ENCODE measurements at places on chromosomes 12 and 14. TPM values are rescaled to one million over a fixed set of nuclear protein-coding genes. Genes with fewer than 3 reads are reported as not detected.

DNA sequence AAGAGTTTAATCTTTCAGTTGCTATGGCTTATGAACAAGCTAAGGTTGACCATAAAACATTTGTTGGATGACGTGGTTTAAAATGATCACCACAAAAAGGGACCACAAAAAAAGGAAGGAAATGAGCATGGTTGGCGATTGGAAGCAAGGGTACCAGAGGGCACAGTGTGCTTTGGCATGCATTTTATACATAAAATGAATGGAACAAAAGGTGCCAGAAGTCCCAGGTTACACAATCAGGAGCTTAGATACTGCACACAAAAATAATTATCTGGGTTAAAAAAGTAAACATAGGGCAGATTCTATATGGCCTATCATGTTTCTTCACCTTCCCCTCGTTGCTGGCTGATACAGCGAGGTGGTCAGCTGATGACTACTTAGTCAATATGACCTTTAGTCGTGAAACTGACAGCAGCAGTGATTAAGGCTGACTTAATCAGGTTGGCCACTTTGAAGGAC, 50.7 kb downstream of the ZC3H14 start:
- DNase-seq, result peak; percentile 21

SLC7A8 gene
- 1.1 TPM for total RNA-seq

DNA sequence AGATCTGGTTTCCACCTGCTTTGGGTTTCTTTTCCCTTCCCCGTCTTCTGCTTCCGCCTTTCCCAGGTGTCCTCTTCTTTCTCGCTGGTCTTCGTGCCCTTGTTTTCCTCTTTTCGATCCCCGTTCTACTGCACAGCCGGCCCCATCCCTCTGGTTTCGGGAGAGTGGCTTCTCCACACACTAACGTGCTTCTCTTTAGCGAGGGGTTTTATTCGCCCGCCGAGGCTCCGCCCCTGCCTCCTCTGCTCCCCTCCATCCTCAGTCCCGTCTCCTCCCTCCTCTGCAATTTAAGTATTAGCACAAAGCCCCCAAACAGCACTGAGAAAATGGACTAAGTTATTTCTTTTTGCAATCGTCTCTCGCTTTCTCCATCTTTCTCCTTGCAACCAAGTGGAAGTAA, at the start of gene SLC7A8:
SLC7A8 (minus strand) TSS at position 182 of the 400 bp plus-strand sequence. CDS start 746 bp downstream, outside the sequence.
- peak; percentile 42 for DNase-seq

DNA sequence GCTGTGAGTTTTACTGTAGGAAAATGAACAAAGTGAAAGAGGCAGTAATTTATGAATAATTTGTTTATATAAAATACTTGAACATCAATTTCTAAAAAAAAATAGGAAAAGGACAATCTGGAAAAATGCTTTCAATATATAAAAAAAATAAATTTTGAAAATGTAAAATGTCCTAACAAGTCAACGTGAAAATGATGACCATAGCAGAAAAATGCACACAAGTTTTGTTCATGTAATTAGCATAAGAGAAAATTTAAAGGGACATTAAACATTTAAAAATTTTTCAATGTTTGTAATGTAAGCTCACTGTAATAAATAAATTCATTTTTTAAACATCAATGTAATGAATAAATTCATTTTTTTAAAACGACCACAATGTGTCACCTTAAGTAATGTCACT, 214.8 kb upstream of the ATXN7L3B start:
- DNase-seq, result no peak

IFI27L1 gene
- total RNA-seq, result 6.7 TPM

- no peak for DNase-seq
Measured at GRCh38 chr14:90820958-90821357, 4.7 kb upstream of the TTC7B start.

GRCh38 chr12:114401328-114402083, 4.4 kb downstream of the TBX5 start:
- no peak for DNase-seq

DNA sequence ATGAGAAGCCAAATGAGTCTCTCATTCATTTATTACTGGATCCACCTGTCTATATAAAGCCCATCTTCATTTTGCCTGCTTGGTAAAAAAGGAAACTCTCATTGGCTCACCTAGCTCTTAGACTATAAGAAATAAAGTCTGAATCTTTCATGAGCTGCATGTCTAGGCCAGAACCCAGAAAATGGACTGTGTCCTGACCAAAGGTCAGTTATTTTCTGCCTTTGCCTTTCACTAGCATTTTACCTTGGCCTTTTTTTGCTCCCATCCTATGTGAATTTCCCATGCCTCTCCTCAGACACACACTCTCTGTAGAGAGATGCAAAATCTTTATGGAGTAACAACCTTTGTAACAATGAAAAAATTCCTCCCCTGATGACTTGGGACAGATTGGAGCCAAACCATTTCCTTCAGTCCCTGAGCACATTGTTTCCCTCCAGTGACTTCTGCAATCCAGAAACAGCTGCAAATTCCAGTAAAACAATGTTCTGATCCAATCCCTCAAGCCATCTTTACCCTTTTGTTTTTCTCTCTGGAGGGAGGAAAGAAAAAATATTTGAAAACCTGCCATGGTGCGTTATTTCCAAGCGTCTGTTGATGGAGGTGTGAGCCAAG, 33.6 kb upstream of the MAP3K9 start:
- no peak for DNase-seq

DNA sequence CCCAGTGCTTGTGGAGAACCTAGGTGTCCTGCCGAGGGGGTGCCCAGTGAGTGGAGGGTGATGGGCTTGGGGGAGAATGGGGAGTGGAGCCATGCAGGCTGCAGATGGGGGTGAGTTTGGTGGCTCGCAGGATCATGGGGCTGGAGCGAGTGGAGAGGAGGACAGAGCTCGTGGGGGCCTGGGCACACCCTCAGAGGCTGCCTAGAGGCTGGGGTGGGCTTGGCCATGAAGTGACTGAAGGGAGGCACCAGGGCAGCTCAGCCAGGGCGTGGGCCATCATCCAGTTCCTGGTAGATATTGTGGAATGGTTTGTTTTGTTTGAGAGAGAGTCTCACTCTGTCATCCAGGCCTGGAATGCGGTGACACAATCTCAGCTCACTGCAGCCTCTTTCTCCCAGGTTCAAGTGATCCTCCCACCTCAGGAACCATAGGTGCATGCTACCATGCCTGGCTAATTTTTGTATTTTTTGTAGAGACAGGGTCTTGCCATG, 43.4 kb upstream of the AMN start:
- no peak for DNase-seq

EMC9 gene
- 26.4 TPM for total RNA-seq

DNA sequence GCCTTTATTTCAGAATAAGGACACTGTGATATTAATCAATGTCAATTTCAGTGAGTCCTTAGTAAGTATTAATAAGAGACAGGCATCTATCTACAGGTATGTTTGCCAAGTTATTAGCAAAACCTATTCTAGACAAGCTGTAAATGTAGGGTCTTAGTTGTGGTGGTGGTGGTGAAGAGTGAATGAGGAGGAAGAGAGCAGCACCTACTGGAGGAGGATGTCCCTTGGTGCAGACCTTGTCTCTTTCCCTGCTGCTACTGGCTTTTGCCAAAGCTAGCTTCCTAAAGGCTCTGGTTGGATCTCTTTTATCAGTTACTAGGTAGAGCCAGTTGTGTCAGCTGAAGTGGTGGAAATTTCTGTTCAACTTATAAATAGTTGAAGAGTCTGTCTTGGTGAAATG, 304.8 kb upstream of the ATP2B1 start:
- DNase-seq, result peak; percentile 64

DNA sequence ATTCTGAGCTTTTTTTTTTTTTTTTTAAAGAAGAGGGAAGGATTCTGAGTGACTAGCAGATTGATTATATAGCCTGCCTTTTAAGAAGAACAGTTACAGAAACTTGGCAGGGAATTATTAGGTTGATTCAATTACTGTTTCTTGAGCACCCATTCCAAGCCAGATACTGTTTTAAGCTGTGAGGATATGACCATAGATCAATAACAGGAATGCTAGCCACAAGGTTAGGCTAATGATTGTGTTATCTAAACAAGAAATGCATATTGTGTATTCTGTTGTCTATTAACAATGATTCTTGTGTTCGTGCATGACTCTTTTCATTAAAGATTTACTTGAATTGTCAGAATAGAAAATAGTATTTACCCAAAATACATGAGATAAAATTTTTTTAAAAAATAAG, 67.1 kb downstream of the PRORP start:
- no peak for DNase-seq

GZMB gene
- 1.1 TPM for total RNA-seq

DNA sequence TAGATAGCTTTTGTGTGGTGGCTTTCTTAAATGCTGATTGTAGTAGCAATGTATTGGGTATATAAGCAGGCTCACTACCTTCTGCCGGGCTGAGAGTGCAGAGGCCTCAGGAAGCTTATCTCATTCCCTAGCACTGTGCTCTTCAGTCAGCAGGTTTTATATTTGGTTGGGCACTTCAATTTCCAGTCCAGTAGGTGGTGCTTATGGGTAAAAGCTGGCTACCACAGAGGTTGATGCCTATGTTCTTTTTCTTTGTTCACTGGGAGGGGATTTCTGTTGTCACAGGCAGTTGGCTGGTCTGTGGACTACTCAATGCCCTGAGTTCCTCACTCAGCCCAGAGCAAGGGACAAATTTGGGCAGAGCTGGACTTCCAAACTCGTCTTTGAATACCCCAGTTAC, 43.0 kb upstream of the GLIPR1 start:
- DNase-seq, result peak; percentile 65

- peak; percentile 78 for DNase-seq
Measured at GRCh38 chr12:57740656-57741412, 2.3 kb upstream of the AGAP2 start.

DNA sequence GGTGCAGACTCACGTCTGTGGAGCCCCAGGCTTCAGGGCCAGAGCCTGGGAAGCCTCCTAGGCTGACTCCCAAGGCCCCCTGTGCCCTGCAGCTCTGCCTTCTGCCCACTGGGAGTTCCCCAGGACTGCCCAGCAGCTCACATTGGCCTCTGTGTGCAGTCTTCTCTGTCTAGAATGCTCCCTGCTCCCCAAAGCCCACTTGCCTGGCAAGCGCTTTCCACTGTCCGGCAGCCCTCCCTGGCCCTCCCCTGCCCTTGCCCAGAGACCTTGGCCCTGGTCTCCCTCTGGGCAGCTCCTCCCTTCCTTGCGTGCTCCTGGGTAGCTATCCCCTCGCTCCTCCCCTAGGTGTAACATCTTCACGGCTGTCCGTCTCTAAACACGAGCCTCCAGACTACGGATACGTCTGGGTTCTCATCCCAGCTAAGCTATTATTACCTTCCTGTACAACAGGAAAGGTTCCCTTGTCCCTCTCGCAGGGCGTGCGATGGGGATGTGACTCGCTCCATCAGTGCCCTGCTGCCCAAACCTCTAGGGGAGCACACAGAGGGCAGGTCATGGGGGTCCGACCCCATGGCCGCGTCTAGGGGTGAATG, 325.5 kb upstream of the RTL1 start:
- no peak for DNase-seq

- DNase-seq, result no peak
Measured at GRCh38 chr14:46540986-46541385, 110.6 kb downstream of the RPL10L start.

GRCh38 chr12:66852091-66852490, 173.2 kb upstream of the GRIP1 start:
- DNase-seq, result no peak

DNA sequence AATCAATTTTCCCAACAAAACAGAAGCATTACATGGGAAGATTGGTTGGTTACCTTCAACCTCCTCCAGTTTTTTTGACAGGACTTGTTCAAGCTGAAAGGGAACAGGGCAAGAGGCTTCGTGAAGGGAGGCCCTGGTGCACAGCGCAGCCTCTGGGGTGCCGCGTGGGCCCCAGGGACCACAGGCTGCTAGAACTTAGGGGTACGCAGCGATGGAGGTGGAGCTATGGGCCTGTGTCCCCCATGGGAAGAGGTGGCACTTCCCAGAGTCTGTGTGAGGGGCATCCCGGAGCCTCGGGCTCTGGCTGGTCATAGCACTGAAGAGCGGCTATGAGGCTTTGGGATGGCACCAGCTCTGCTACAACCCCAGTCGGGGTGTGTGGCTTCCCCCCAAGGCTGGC, 22.1 kb upstream of the BTBD6 start:
- DNase-seq, result no peak

- DNase-seq, result no peak
Measured at GRCh38 chr14:57391517-57392195, 1.3 kb downstream of the NAA30 start.

GRCh38 chr12:127145929-127146789, 1120.8 kb upstream of the TMEM132C start:
- DNase-seq, result no peak

DNA sequence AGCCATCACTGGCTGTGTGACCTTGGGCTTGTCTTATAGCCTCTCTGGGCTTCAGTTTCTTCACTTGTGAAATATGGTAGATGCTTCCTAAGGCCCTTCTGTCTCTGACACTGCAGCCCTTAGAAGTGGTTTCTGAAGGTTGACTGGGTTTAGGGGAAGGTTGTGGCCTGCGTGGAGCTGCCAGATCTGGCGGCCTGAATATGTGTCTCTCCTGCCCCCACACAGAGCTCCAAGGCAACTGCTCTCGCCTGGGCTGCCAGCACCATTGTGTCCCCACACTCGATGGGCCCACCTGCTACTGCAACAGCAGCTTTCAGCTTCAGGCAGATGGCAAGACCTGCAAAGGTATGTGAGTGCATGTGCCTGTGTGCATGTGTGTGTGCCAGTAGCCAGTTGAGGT, 4.0 kb downstream of the LRP1-AS start:
- DNase-seq, result no peak
